Upper lobe of right lung (tissue), 1 donor: ENCODE measurements at places on chromosomes 12 and 14. TPM values are rescaled to one million over a fixed set of nuclear protein-coding genes. Genes with fewer than 3 reads are reported as not detected.

- no peak for DNase-seq
Observed at GRCh38 chr12:93183940-93184671, 193.6 kb upstream of the NUDT4 start.

Gene DHH
- total RNA-seq: 2.1 TPM

DNA sequence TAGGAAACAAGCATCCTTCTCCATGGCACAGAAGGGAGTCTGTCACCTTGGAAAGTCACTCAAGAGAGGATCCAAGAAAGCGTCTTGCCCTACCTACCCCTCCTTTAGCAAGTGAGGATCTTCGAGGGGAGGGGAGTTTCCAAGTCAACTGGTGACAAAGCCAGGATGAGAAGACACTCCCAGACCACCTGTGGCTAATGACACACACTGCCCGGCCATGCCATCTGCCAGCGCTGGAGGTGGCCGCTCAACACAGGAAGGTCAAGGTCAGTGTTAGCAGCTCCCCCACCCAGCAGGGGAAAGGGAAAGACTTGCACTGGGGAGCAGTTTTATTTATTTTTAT is 41.3 kb downstream of the ELK3 start:
- no peak for DNase-seq

GRCh38 chr14:69270795-69271708 is 11.1 kb downstream of the GALNT16 start:
- DNase-seq: no peak

DNA sequence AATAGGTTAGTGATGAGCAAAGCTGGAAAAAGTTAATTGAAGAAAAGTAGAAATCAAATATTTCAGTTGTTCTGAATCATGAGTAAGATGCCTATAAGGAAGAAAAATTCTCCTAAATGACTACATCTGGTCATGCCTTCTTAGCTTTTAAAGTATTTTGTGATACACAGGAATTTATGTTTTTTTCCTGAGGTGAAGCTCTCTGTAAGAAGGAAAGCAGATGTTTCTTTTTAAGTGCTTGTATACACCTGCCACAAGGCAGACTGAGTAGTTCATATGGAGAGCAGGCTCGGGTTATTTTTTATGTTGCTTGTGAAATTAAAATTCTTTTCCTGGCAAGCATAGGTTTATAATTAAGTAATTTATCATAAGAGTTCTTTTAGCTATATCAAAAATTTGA is 275.2 kb downstream of the RAD51B start:
- DNase-seq: no peak

DNA sequence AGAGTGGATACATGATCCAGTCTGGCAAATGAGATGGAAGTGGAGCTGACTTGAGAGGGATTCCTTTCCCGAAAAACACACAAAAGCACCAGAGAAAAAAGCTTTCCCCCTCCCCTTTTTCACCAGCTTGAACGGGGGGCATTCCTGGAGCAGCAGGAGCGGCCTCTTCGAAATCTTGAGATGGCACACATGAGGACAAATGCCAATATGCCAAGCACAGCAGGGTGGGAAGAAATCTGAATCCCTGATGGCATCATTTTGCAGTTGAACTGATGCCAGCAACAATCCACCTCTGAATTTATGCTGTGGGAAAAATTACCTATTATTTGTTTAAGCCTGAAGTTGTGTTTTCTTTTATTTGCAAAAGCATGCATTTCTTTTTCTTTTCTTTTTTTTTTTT is 29.7 kb upstream of the BICD1 start:
- DNase-seq: no peak

- DNase-seq: no peak
Observed at GRCh38 chr12:59393506-59393905, 202.3 kb upstream of the SLC16A7 start.

Gene TMPRSS12
- total RNA-seq: not detected

- no peak for DNase-seq
Observed at GRCh38 chr12:102479099-102479885, 1.1 kb downstream of the IGF1 start.

DNA sequence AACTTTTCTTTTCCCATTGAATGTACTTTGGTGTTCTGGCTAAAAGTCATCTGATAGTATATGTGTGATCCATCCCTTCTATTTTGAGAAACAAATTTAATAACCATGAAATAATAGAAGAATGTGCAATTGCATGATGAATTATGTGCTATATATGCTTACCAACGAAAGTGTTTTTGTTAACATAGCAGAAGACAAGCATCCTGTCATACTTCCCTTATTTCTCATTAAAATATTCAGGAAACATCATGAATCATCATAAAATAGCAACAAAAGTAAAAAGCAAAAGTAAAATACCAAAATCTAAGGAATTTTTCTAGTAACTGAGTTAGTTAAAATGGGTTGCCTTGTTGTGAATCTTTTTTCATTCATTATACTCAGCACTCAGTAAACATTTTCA is 409.0 kb upstream of the PDE3A start:
- DNase-seq: no peak

Gene VDR
- 28.7 TPM for total RNA-seq

- no peak for DNase-seq
Observed at GRCh38 chr12:20492251-20492760, 124.0 kb downstream of the PDE3A start.

DNA sequence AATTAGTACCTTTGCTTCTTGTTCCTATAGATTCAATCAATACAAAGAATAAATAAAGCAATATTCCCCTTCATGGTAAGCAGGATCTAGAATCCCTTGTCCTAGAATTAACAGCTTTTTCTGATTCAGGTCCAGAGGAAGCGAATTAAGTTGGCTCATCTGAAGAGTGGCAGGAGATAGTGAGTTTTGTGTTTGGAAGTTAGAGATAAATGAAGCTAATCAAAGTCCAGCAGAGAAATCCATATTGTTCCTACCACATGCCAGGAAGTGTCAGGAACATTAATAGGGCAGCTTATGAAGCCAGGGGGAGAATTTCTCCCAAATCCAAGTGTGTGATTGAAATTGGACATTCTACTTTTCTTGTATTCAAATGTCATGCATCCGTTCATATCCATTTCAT is 13.9 kb downstream of the CAPZA3 start:
- DNase-seq: no peak
